Astrocyte of the spinal cord (primary cell): ENCODE measurements at places on chromosomes 4 and X.

DNA sequence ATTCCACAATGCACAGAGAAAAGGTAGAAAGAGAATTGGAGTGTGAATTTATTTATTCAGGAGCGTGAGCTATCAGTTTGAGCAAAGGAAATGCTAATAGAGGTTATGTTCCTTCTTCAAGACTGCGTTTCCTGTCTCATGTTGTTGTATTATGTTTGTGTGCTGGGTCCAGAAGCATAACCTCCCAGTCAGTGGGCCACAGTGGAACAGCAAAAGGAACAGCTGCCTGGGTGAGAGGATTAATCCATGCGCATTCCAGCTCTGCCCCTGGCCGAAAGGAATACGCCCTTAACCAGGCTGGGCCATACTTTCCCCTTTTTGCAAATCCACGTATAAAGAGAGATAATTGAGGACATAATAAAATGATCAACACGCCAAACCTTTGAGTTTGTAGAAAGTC, 32.4 kb upstream of the ARX start:
- no peak for DNase-seq

DNA sequence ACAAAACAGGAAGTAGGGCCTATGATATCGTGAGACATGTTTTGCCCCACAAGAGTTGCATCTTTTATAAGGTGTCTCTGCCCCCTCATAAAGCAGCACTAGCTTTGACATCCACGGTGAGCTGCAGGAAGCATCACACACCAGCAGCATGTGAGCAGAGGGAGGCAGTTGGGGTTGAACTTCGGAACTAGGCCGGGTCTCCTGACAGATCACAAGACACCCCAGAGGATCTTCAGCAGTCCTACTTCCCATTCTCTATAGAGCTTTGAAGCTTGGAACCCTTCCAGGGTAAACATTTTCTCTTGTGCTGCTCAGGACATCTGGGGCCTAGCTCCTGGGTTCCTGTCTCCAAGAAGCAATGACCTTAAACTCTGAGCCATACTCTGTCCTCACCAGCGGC, 27.5 kb downstream of the YY2 start:
- DNase-seq: peak; percentile 32

- DNase-seq: peak; percentile 90
These were observed 134.7 kb downstream of the PALLD start for GRCh38 chr4:168631241-168632162.

GRCh38 chr4:138277133-138277532, 35.0 kb upstream of the SLC7A11 start:
- no peak for DNase-seq

GRCh38 chrX:102697494-102697893, 14.8 kb upstream of the GPRASP2 start:
- peak; percentile 35 for DNase-seq

- no peak for DNase-seq
These were observed 40.1 kb upstream of the SETD7 start for GRCh38 chr4:139596034-139596683.

DNA sequence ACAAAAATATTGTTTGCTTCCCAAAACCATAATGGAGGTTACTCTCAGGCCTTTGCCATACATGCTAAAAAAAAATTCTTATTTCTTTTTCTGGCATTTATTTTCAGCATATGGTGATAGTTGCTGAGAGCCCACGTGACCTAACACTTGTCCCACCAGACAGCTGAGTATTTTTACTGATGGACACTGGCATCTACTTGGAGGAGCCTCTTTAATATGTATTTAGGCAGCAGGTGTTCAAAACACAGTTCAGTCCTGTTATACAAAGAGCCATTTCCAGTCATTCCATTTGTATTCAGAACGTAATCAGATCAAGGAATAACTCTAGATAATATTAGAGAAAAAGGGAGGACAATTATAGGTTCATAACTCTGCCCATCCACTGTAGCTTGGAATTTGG, 95.5 kb downstream of the CXCL13 start:
- no peak for DNase-seq

GRCh38 chr4:156378033-156378665, 424.5 kb upstream of the CTSO start:
- peak; percentile 27 for DNase-seq
